H54 (cell line): ENCODE measurements at places on chromosomes 12 and 14.
A peak's percentile ranks its signal among the peaks of the same experiment; 100 is the strongest.

- DNase-seq, result no peak
Measured at GRCh38 chr12:52323001-52323400, 1.8 kb upstream of the KRT83 start.

DNA sequence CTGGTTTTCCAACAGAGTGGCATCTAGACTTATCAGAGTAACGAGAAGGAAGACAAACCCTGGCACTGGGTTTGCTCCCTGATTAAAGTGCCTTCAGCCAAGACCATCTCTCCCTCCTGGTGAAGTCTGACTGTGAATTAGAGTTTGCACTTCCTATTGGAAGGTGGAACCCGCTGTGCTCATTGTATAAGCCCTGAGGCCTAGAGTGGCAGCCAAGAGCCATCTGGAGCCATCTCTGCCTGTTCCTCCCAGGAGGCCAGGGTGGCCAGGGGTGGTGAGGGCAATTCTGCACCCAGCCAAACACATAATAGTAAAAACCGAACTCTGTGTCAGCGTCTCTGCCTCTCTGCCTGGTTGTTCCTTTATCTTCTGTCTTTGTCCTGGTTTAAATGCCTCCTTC, 25.0 kb downstream of the MFAP5 start:
- no peak for DNase-seq

DNA sequence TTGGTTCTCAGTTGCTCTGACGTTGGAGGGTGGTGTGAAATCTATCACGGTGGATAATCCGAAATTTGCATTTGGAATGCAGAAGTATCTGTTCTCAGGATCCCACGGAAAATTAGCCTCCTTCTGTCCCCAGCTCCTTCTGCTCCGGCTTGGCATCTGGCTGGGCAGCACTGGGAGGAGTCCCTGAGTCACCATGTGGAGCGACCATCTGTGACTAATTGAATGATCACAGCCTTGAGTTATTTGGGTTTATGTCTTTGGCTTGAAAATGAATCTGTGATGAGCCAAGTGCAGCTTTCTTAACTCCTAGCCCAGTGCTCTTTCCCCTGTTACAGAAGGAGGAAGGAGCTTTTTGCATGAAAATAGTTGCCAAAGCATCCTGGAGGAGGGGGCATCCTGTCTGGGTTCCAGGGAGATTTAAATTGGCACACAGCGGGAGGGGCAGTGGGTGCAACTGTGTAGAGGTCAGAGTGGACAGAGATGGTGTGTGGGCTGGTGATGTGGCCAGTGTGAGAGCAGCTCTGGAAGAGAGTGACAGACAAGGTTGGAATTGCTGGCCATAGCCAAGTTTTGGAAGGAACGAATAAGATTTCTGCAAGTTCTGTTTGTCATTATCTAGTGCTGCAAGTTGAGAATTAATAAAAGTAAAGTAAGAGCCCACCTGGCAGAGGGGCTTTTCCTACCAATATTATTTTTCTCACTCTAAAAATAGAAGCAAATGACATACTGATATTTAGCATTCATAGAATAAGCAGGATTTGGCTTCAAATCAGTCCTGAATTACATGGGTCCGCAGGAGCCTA, 74.4 kb downstream of the SLC24A4 start:
- DNase-seq, result peak; percentile 89

DNA sequence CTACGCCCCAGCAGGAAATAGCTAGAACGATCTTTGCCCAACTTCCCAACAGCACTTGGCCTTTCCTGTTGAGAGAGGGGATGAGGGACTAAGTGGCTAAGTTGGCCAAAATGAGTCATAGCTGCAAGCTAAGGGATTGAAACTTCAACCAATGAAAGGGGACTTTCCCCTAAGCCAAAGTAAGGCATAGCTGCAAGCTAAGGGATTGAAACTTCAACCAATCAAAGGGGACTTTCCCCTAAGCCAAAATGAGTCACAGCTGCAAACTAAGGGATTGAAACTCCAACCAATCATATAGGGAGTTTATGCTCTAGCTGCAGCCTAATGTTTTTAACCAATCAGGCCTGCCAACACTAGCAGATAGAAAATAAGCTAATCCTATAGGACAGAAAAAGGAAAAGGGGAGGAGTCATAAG, 100.5 kb upstream of the SSTR1 start:
- DNase-seq, result no peak
